ENCODE measurements at places on chromosomes 2 and 18.

GRCh38 chr2:120761911-120762310, 26.2 kb downstream of the GLI2 start:
- DNase-seq = no peak

DNA sequence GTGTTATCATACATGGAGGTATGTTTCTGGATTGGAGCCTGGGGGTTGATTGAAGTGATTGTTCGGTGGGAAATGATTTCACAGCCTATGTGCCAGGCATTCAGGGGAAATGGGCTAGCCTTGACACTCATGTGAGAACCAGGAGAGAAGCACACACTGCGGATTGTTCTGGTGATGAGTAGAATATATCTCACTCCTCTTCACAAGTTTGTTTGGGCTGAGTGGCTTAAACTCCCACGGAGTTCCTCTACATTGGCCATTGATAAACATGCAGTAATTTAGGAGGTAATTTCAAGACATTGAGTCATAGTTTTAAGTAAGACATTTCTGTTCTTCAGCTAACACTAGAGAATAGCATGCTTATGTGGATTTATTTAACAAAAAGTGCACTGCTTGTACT, 498.9 kb upstream of the NETO1 start:
- DNase-seq = no peak

DNA sequence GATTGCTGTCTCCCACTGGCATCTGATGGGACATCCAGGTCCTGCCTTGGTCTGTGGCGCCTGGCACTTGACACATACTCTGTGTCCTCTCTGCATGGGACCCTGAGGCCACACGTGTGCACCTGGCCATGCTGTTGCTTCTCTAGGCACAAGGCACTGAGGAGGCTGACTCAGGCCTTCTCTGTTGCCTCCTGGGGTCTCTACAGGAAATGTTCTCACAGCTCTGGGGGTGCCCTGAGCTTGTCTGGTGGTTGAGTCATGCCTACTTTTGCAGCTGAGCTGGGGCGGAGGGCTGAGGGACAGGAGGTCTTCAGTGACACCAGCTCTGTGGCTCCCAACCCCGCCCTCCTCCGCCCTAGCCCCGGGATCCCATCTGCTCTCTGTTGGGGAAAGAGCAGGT, 207.0 kb upstream of the HS6ST1 start:
- DNase-seq = no peak

DNA sequence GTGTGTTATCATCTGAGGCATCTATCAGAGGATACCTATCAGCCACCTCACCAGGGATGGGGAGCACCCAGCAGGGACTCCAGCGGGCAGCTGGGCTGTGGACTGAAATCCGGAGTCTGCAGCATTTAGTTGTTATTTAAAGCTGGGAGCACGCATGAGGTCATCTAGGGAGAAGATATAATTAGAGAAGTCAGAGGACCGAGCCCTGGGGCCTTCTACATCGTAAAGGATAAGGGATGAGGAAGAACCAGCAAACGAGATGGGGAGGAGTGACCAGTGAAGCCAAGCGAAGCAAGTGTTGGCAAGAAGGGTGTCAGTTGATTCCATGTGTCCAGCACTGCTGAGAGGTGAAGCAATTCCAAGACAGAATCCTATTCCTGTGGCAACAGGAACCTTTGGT, 70.3 kb downstream of the STEAP3 start:
- no peak for DNase-seq

- no peak for DNase-seq
Observed at GRCh38 chr2:159595410-159596046, 20.8 kb downstream of the BAZ2B start.

GRCh38 chr2:218145124-218145523, 19.3 kb downstream of the CXCR2 start:
- DNase-seq = no peak

- DNase-seq = no peak
Observed at GRCh38 chr2:144020047-144020446, 499.9 kb downstream of the ZEB2 start.

DNA sequence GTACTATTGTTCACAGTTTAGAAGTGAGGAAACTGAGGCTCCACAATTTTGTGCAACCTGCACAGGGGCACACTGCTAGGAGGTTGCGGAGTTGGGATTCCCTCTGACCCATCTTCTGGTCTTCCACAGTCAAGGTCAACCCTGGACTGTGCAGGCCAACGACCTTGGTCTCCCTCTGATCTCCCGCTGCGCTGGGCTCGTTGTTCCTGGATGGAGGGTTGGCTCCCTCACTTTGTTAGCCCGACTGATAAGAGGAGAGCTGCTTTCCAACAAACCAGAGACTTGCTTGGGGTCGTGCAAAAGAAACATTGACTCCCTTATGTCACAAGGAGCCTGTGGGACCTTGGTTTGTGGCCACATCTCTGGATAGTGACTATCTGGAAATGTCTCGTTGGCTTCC, 187.6 kb downstream of the MYCN start:
- no peak for DNase-seq

DNA sequence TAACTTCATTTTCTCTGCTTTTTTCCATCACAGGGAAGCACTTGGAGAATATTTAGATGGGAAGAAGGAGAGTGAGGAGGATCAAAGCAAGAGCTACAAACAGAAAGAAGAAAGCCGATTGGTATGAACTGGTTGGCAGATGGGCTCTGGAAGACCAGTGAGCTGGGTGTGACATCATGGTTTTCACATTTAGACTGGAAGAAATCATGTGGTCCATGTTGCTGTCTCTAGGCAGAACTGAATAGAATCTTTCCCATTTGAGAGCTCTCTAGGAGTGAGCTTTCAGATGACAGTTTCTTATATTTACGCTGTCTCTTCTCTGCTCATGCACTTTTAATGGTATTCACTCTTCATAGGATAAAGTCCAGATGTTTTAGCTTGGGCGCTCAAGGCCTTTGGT, 12.6 kb downstream of the DRC1 start:
- no peak for DNase-seq

- no peak for DNase-seq
Observed at GRCh38 chr2:105274046-105274445, 32.5 kb downstream of the GPR45 start.

- no peak for DNase-seq
Observed at GRCh38 chr2:101119431-101119830, 31.8 kb downstream of the TBC1D8 start.

- no peak for DNase-seq
Observed at GRCh38 chr2:149042881-149043280, 4.4 kb downstream of the LYPD6B start.

- no peak for DNase-seq
Observed at GRCh38 chr2:11746807-11747459, 501 bp downstream of the LPIN1 start.

DNA sequence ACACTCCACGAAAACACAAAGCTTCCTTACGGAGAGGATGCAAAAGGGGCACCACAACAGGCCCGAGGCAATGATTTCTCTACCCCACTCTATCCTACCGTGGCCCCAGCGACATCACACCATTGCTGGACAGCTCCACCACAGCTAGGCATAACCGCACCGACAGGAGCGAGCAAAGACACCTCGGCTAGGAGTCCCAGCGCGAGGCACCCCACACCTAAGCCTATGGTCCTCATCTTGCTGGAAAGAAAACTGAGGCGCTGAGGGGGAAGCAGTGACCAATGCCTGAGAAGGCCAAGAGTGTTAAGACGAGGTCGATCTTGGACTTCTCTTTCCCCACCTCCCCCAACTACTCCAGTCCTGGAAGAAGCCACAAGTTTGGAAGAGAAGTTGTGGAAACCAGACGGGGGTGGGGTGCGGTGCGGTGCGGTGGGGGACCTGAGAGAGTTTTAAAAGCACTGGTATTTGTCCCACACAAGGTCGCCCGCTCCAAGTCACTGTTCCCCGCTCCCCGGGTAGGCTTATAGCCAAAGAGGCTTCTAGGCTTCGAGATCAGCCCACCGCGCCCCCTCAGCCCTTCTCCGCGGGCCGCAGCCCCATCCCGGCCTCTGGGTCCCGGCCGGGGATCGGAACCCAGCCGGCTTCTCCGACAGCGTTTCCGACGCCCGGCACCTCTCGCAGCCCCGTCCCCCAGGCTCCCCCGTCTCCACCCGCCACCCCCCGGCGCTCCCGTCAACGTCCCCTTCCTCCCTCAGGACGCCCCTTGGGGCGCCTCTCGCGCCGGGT, 766 bp downstream of the PDE6D start:
- no peak for DNase-seq

- DNase-seq = no peak
Observed at GRCh38 chr2:217014328-217015105, 154.7 kb upstream of the TNP1 start.

- no peak for DNase-seq
Observed at GRCh38 chr2:47232738-47233415, 77.8 kb upstream of the STPG4 start.

GRCh38 chr2:227464361-227464760, 7.6 kb upstream of the AGFG1 start:
- DNase-seq = no peak

- no peak for DNase-seq
Observed at GRCh38 chr18:73895701-73896100, 251.9 kb downstream of the FBXO15 start.

DNA sequence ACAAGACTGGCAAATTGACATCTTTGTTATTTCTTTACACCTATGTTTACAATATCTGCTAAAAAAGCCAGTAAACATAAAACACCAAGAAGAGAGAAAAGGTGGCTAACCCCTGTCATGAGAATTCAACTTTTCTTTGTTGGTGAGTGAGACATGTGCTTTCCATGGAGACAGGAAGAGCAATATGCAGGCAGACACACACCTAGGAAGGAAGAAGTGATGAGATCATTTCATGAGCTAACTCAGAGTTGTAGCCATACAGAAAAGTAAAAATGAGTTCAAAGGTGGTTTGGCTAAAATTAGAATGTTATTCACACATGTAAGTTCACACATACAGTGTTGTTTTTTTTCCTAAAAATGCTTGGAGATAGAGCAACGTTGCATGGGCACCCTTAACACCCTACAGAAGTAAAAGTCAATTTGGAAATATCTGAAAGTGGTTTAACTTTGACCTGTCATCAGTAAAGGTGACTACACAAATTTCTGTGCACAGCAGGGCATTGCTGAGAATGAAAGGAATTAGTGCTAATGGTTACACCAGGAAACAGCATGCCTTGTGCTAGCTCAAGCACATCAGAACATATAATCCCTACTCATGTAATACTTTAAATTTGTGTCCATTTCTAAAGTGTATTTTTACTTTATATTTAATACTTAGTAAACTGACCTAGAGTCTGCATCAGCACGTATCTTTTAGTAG, 557.6 kb downstream of the CBLN2 start:
- no peak for DNase-seq

Data from activated CD8-positive, alpha-beta memory T cell treated with anti-CD3 and anti-CD28 coated beads for 1 hour (primary cell).